Fibroblast of skin of back (primary cell): ENCODE measurements at places on chromosomes 2 and 18.

GRCh38 chr2:157447031-157447430 is 3.1 kb upstream of the CYTIP start:
- no peak for DNase-seq

- peak; percentile 97 for DNase-seq
Observed at GRCh38 chr2:141341444-141341843, 789.4 kb downstream of the LRP1B start.

DNA sequence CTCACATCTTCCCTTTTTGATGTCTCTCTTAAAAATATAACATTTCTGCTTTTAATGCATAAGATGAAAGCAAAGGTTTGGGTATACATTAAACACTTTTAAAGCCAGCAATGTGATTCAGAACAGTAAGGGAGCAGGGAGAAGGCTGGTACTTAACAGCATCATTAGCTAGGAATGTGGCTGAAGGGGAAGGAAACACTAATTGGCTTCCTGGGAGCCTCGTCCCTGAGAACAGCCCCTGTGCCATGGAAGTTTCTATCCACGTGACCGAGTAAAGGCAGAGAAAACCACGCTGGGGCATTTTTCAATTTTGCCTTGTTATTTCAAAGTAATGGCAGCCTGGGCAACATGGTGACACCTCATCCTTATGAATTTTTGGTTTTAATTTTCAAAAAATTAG is 109.2 kb upstream of the GPC1 start:
- DNase-seq = peak; percentile 44

- peak; percentile 12 for DNase-seq
Observed at GRCh38 chr2:187497858-187498463, 49.9 kb upstream of the CALCRL start.
